ENCODE measurements at places on chromosomes 6 and 20.

DNA sequence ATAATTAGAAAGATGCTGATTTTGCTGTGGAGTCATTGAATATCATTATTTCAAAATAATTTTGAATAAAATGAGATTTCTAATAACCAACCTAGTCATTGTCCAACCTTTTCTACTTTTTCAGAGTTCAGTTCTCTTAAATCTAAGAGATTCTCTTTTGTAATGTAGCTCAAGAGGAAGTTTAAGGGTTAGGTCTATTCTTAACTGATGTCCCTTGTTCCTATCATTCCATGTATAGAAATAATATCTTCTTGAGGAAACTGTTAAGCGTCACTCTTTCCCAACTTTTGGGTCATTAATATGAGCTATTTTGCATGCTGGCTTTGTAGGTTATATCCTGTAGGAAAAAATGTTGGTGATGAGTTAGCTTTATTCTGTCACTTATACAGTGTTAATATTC is 27.0 kb downstream of the RNF144B start:
- no peak for DNase-seq

- no peak for DNase-seq
Measured at GRCh38 chr20:17936286-17936760, 32.3 kb downstream of the SNX5 start.

DNA sequence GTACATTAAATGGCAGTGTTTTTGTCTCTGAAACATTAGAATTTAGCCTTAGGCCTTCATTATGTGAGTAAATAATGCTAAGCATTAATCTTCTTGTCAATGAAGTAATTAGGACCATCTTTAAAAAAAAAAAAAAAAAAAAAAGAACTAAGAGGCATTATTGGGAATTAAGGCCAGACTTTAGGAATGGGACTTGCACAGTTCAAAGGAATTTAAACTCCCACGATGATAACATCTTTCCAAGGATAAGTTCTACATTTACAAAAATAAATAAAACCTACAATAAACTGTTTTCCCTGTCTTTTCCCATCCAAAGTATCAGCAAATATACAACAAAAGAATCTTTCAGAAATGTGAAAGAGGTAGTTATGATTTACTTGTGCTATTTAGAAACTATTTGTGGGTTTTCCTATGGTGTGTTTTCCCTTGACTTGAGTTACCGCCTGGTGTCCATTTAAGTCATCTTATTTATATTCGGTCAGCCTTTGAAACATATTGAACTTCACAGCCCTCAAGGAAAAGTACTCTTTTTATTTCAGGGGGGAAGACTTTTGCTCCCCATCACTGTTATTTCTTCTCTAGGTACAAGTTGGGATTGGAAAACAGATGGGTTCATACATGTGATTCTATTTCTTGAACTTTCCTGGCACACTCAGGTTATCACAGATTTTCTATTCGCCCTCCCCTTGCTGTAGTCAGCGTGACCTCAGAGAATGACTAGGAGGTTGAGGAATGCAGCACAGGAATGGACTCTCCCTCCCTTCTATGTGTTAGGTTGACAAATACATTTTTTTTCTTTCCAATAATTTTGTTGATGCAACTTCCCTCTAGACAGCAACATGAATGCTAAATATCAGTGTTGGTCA is 13.6 kb downstream of the STMND1 start:
- no peak for DNase-seq

DNA sequence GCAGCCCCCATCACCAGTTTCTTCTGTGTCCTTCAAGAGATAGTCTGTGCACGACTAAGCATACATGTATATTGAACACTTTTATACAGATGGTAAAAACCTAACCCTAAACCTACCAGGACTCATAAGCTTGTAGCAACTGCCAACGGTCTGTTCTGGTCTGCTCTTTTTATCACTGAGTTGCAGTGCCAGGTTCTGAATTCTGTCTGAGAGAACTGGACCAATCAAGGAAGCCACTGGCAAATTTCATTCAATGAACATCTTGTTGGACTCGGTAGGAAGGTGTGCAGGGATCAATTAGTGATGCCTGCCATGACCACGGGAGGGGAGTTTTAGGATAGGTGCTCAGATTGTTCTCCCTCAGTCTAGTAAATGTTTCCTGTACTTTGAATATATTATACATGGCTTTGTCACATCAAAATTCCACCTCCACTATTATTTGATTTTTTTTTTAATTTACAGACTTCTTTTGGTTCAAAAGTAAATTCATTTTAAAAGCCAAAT is 146.8 kb downstream of the EYA2 start:
- DNase-seq = no peak

- DNase-seq = peak; percentile 60
Measured at GRCh38 chr6:3750317-3751076, 1.0 kb downstream of the PXDC1 start.

- DNase-seq = no peak
Measured at GRCh38 chr6:140385679-140386078, 1011.2 kb upstream of the CITED2 start.

DNA sequence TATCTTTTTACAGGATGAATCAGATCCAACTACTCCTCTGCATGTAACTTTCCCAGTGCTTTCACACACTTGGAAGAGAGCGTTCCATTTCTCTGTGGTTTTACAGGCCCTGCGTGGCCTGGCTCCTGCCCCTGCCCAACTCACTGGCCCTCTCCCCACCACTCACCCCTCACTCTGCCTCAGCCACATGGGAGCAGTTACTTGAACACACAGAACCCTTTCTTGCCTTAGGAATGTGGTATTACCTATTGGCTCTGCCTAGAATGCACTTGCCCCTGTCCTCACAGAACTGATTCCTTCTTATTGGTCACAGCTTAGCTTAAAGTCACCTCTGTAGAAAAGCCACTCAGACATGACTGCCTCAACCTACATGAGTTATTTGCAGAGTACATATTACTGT is 108.4 kb downstream of the CRYBG1 start:
- no peak for DNase-seq

GRCh38 chr6:166420351-166420750 is 37.6 kb upstream of the MPC1 start:
- no peak for DNase-seq

- no peak for DNase-seq
Measured at GRCh38 chr6:73606428-73606827, 47.4 kb downstream of the SLC17A5 start.

DNA sequence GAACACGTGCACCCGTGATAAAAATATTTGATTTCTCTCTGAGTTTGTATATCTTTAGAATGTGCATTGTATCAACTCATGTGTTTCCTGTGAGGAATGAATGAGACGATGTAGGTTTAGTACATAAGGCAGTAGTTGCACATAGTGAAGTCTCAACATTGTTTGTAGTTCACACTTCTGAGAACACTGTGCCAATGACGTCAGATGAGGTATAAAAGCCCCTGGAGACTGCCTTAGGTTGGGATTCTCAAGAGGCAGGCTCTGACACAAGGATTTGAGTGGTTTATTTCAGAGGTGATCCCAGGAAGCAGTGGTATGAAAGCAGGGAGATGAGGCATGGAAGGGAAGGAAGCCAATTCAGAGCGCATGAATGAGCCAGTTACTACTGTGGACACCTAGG is 2.6 kb upstream of the NKAIN2 start:
- no peak for DNase-seq

GRCh38 chr6:88339761-88340160 is 173.6 kb upstream of the CNR1 start:
- DNase-seq = no peak

GRCh38 chr20:19504251-19504650 is 253.8 kb upstream of the RIN2 start:
- DNase-seq = no peak

- DNase-seq = no peak
Measured at GRCh38 chr20:62832212-62832922, 15.5 kb downstream of the COL9A3 start.

DNA sequence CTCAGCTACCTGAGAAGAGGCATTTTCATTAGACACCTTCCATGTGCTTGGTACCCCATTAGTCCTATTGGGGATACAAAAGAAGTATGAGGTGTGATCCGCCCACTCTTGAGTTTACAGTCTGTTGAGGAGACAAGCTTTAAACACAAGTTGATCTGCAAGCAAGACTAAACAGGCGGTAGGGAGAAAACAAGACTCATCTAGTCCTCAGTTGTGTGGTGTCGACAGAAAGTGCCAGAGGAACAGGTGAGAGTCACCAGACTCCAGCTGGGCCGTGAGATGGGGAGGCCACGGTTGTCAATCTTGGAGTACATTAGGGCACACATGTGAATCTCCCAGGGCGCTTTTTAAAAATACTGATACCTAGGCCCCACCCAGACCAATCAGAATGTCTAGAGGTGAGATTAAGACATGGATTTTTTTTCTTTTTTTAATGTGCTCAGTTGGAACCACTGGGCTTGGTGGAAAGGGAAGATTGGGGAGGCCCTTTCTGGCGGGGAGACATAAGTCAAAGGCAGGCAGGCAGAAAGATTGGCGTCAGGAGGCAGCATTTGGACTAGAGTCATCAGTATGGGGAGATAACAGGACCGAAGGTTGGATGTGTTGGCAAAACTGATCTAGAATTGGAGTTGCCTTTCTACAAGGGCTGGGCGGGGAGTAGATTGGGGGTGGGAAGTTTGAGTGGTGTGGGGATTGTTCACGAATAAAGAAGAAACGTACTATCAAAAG is 10.4 kb downstream of the E2F3 start:
- DNase-seq = no peak

- no peak for DNase-seq
Measured at GRCh38 chr6:1526398-1527072, 83.2 kb upstream of the FOXC1 start.

GRCh38 chr20:25217161-25218108 is 21.9 kb downstream of the ENTPD6 start:
- DNase-seq = no peak

GRCh38 chr20:58198901-58199355 is 29.5 kb downstream of the ANKRD60 start:
- no peak for DNase-seq

GRCh38 chr6:2558098-2558680 is 192.5 kb downstream of the MYLK4 start:
- no peak for DNase-seq

GRCh38 chr6:42429042-42429585 is 22.6 kb downstream of the TRERF1 start:
- DNase-seq = no peak
